ENCODE measurements at places on chromosomes 11 and 22. TPM values are rescaled to one million over a fixed set of nuclear protein-coding genes. Genes with fewer than 3 reads are reported as not detected.

GRIK4 gene
- not detected for total RNA-seq

PATE4 gene
- total RNA-seq = not detected

GRCh38 chr11:1219834-1220815 is 2.7 kb upstream of the MUC5B start:
- DNase-seq = no peak

- no peak for DNase-seq
Observed at GRCh38 chr11:126415128-126415527, 59.6 kb downstream of the ST3GAL4 start.

DNA sequence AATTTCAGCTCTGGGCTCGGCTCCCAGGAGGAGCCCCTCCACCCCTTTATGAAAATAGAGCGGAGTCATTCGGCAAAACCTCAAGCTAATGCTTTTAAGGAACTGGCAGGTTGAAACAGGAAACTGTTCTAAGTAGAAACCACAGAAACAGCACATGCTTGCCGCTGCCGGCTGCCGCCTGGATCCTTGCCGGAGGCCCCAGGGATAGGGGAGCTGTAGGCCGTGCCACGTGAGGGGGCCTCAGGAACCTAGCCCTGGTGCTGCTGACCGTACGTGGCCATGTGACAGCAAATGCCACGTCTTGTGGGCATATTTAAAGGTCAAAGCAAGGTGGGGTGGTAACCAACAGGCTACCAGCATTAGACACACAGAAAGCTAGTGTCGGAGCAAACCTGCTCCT is 77.9 kb upstream of the TIMP3 start:
- peak; percentile 92 for DNase-seq

- no peak for DNase-seq
Observed at GRCh38 chr11:47352556-47352955, at the start of gene MYBPC3. MYBPC3 (minus strand) TSS chr11:47352702; CDS start chr11:47352647, 55 bp downstream.

DNA sequence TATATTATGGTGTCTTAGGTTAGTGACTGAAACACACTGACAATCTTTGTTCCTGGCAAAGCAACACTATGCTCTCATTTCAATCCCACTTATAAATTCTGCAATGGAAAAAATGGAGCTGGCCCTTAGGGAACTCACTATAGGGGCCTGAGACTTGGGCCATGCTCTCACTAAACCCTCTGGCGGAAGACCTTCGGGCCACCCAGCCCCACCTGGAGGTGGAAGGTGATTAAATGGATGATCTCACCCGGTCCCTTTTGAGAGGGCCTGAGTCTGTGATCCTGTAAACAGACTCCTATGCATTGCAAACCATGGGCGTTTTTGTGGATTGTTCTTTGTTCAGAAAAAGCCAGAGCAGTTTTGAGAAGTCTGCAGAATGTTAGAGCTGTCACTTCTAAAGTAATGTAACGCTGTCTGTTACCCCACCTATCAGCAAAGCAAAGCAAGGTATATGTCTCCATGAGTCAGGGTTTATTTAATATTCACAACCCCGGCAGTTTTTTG is 17.0 kb upstream of the CDON start:
- DNase-seq = peak; percentile 22

- no peak for DNase-seq
Observed at GRCh38 chr11:29125606-29126005, 891.2 kb downstream of the KCNA4 start.

Data from bronchial epithelial cell (primary cell).